IgD-negative memory B cell (primary cell): ENCODE measurements at places on chromosomes 7 and 10. TPM values are rescaled to one million over a fixed set of nuclear protein-coding genes. Genes with fewer than 3 reads are reported as not detected.

The BBS9 gene
- polyA plus RNA-seq = 7.8 TPM

The AIFM2 gene
- 4.0 TPM for polyA plus RNA-seq

The TMEM140 gene
- polyA plus RNA-seq = 34.7 TPM

The GIMAP7 gene
- 24.1 TPM for polyA plus RNA-seq

The PNLIPRP2 gene
- not detected for polyA plus RNA-seq

The ADCK2 gene
- polyA plus RNA-seq = 38.4 TPM

The FAM237B gene
- not detected for polyA plus RNA-seq

The TRPV5 gene
- not detected for polyA plus RNA-seq

The C10orf95 gene
- polyA plus RNA-seq = 0.70 TPM

The HOXA9 gene
- polyA plus RNA-seq = 0.20 TPM

The CYP2C19 gene
- polyA plus RNA-seq = not detected

The NODAL gene
- not detected for polyA plus RNA-seq

The LRMDA gene
- polyA plus RNA-seq = not detected

The ANKRD30A gene
- polyA plus RNA-seq = not detected

The FLNC gene
- polyA plus RNA-seq = not detected

The HOXA6 gene
- polyA plus RNA-seq = 0.39 TPM

The LBX1 gene
- not detected for polyA plus RNA-seq

The EPO gene
- not detected for polyA plus RNA-seq

The HGF gene
- polyA plus RNA-seq = not detected

The CHST12 gene
- polyA plus RNA-seq = 24.9 TPM

The TCTN3 gene
- 55.4 TPM for polyA plus RNA-seq

The SPDYE5 gene
- polyA plus RNA-seq = 0.24 TPM

The BEND7 gene
- polyA plus RNA-seq = not detected

The OPALIN gene
- polyA plus RNA-seq = not detected

The TMEM178B gene
- polyA plus RNA-seq = not detected

The FAM24B gene
- polyA plus RNA-seq = 10.5 TPM

The APBB1IP gene
- polyA plus RNA-seq = 66.4 TPM

The PON1 gene
- polyA plus RNA-seq = not detected

The KCND2 gene
- not detected for polyA plus RNA-seq
